ENCODE measurements at places on chromosomes 1 and 21.
A peak's percentile ranks its signal among the peaks of the same experiment; 100 is the strongest.

- DNase-seq = peak; percentile 88
Observed at GRCh38 chr1:204828352-204828850, 42.3 kb upstream of the NFASC start.

DNA sequence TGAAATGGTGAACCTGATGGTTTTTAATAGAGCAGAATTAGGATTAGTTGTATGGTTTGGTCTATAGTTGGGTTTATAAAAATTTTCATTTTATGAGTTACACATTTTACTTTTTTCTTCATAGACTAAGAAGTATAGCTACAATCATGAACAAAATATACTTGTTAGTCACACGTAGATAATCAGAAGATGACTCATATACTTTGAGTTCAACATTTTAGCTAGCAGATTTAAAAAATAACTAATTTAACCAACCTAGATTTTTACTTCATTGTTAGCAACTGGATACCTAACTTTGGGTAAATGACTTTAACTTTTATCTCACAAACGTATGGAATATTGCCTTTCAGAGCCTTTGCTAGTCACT lies 27.9 kb downstream of the MORC3 start:
- DNase-seq = no peak

DNA sequence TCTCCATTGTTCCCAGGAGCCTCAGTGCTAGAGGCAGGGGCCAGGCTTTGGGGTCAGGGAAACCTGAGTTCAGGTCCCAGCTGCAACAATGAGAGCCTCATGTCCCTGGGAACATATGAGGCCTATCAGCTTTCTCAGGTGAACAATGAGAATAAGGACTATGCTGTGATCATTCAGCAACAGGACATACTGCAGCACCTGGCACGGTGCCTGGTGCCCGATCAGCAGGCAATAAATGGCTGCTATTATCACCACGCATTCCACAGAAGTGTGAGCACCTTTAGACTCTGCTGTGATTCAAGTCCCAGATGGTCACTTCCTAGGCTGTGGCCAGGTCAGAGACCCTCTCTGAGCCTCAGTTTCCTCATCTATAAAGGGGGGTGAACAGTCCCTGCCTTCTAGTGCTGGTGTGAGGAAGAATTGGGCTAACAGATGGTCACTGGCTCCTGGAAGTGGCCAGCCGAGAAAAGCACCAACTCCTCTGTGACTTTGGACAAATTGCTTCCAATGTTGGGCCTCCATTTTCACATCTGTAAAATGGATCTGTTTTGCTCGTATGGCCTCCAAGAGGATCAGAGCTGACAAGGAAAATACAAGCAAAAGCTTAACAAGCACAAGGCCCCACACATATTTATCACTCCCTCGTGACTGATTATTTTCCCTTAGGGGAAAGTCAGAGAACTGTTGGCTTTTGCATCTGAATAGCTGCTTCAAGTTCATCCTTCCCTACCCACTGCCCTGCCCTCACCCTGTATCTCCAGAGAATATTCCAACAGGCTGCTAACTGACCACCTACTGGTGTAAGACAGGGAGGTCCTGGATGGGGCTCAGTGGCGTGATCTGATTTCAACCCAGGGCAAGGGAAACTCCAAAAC lies 1.1 kb downstream of the SLC5A9 start:
- DNase-seq = no peak

DNA sequence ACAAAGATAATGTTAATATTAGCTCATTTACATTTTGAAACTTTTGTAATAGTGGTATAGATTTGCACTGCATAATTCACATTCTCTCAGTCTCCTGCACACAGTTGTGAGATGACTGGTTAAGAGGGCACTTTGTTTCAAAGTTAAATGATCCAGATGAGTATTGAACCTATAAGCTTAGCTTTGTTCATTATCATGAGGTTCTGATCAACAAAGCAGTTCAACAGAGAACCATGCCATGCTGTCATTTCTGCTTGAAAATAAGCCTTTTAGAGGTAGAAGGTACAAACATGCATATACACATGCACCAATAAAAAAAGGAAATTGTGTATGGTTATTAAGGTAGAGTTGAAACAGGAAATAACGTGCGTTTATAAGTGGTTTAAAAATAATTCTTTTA lies 4.8 kb downstream of the RAP1A start:
- no peak for DNase-seq

DNA sequence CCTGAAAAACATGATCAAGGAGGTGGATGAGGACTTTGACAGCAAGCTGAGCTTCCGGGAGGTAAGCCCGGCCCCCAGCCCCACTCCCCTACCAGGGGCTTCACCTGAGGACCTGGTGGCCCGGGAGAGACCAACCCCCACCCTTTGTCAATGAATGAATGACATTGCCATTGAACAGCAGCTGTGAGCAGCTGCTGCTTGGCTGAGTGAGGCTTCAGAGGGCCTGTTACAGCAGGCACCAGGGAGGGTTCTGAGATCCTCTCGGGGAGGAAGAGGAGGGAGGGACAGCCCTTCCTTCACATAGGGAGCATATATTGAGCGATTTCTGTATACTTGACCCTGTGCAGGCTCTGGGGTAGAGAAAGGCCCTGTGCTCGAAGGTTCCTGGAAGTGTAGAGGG lies 12.3 kb upstream of the CTRC start:
- no peak for DNase-seq

DNA sequence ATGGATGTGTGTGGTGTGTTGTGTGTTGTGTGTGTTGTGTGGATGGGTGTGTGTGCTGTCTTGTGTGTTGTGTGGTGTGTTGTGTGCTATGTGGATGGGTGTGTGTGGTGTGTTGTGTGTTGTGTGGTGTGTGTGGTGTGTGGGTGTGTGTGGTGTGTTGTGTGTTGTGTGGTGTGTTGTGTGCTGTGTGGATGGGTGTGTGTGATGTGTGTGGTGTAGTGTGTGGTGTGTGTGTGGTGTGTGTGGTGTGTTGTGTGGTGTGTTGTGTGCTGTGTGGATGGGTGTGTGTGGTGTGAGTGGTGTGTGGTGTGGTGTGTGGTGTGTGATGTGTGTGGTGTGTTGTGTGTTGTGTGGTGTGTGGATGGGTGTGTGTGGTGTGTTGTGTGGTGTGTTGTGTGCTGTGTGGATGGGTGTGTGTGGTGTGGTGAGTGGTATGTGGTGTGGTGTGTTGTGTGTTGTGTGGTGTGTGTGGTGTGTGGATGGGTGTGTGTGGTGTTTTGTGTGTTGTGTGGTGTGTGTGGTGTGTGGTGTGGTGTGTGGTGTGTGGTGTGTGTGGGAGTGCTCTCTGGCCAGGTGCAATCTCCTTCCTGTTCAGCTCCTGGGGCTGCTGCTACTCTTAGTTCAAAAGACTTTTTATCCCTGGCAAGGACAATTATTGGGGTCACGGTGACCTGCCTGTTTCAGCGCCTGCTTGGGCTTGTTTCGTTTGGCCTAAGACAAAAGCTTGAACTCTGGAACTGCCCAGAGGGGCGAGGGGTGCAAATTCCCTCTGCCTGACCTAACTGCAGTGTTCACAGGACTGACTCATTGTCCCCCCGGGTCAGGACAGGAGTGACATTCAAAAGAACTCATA lies 101.1 kb downstream of the UBIAD1 start:
- no peak for DNase-seq

Data from NCI-H1092 treated with DMSO at 0.1 percent for 48 hours (cell line).